CD4-positive, alpha-beta T cell (primary cell): ENCODE measurements at places on chromosomes 3 and 15.

- no peak for DNase-seq
These were observed 678.4 kb upstream of the GRM7 start for GRCh38 chr3:6182476-6182875.

- no peak for DNase-seq
These were observed 39.5 kb downstream of the CFAP100 start for GRCh38 chr3:126434264-126434590.

DNA sequence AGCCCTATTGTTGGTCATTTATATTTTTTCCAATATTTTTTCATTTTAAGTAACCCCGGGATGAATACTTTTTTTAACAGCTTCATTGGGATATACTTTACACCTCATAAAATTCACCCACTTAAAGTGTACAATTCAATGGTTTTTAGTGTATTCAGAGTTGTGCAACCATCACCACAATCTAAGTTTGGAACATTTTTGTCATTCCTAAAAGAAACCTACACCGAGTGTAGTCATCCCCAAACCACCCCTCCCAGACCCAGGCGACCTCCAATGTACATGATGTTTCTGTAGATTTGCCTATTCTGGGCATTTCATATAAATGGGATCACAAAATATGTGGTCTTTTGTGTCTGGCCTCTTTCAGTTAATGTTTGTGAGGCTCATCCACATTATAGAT is 118.3 kb upstream of the FRMD4B start:
- no peak for DNase-seq

DNA sequence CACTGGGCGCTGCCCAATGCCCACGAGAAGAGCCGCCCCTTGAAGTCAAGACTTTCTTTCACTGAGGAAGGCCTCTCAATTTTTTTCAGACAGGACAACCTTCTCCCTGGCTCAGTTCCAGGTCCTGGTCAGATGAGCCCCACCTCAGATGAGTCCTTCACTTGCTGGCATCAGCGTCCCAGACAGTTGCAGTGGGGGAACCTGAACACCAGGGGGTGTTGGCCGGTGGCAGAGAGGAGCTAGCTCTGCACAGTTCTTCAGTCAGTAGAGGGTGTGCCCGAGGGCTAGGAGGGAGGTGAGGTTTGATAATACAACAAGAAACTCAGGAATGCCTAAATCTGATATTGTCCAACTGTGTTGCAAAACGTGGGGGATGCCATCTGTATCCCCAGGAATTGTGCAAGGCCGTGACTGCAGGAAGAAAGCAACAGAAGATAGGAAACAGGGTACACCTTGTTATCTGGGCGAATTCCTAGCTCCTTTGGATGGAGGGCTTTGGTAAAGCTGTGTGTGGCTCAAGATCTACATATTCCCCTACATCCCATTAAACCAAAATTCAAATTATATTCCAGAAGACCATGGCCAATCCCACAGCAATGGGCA is 34.3 kb downstream of the CCR3 start:
- DNase-seq, result peak; percentile 77

DNA sequence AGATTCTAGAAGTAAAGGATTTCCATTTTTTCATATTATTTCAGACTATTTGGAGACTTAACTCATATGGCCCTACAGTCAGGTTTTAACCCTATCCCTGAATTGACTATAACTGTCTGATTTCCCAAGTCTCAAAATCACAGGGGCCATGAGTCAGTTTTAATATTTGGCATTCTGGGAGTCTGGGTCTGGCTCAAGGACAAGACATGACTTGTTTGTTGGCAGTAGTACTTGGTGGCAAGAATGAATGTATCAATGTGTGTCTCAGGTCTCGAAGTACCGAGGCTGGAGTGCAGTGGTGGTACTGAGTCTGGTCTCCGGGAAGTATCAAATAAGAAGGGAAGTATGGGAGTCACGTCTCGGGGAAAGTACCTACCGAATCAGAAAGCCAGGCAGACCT is 10.8 kb downstream of the UMPS start:
- no peak for DNase-seq

GRCh38 chr15:70672081-70672480 is 91.3 kb downstream of the UACA start:
- DNase-seq, result no peak

DNA sequence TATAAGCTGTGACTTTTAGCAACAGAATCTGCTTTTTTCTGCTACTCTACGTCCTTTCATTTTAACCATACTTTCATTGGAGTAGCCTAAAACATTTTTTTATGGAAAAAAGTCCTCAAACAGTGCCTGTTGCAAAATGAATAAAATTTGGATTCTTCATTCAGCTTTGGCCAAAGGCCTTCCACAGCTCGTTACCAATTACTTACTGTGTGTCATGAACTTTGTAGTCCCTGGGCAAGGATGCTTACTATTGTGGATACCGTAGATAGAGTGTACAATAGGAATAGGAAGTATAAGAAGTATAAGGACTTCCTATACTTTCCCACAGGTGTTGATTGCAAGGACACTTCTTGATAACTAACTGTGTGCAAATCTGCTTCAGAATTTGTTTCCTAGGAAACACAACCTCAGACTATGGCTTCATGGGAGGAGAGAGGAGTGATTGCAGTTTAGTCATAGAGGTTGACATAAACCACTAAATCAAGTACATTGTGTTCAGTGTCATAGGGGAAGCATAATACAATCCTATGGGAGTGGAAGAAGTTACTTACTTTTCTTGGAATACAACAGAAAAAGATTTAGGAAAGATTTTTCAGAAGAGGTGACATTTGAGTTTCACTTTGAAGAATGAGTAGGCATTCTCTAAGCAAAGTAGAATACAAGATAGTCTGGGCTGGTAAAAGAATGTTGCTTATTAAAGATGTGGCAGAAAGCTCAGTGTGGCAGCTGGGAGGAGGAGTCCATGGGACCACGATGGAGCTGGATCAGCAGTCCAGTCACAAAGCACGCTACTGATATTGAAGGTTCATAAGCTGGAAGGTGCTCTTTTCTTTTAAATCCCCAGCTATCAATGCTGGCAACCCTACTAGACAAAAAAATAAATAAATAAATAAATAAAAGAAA is 309.7 kb upstream of the TPRG1 start:
- no peak for DNase-seq

- no peak for DNase-seq
These were observed 40.2 kb upstream of the ATP13A5 start for GRCh38 chr3:193418576-193419373.

GRCh38 chr15:69891070-69891536 is 206.6 kb downstream of the TLE3 start:
- no peak for DNase-seq

DNA sequence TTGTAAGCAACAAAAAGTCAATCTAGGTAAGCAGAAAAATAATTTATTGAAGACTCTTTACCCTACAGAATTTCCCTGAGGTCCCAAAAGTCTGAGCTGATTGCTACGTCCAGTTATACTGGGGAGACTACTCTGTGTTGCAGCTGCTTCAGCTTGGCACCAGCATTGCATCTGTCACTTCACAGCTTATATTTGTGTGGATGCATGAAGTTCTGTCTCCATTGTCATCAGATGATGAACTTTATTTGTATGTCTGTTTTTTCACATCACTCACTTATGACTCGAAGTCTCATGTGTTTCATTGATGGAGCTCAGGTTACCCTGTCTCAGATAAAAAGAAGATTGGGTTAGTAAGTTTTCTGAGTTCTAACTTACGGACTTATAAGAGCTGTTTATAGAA is 75.3 kb upstream of the LRRFIP2 start:
- no peak for DNase-seq

DNA sequence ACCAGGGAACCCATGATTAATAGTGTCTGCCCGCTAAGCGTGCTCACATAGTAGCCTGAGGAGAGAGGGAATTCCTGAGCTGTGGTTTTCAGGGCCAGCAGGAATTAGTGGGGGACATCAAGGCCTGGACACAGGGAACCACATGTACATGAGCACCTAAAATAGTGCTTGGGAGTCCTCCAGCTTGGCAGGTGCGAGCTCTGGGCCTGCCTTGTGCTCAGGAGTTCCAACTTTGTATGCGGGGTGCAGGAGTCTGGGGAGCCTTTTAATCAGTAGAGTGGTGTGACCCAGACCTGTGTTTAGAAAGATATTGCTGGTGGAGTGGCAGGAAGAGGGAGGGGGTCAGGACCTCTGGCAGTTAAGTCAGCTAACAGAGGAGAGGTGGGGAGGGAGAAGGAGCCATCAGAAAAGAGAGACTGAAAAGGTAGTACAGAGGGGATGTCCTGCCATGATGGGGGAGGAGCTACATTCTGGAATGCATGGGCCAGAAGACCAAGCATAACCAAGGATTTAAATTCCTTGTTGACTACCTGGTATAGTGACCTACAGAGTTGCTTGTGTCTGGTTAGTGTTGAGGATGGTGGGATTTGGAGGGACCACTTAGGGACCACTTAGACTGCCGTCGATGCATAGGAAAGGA is 1.9 kb downstream of the DAG1 start:
- DNase-seq, result no peak

- DNase-seq, result no peak
These were observed 45.3 kb downstream of the TMEM212 start for GRCh38 chr3:171888466-171888865.

- DNase-seq, result no peak
These were observed 35.6 kb downstream of the APBA2 start for GRCh38 chr15:28921336-28921735.

GRCh38 chr3:3783210-3783609 is 16.0 kb upstream of the LRRN1 start:
- no peak for DNase-seq

GRCh38 chr3:51708216-51708845 is 1.5 kb downstream of the GRM2 start:
- no peak for DNase-seq

- no peak for DNase-seq
These were observed 30.4 kb downstream of the TMEM212 start for GRCh38 chr3:171873580-171873979.

DNA sequence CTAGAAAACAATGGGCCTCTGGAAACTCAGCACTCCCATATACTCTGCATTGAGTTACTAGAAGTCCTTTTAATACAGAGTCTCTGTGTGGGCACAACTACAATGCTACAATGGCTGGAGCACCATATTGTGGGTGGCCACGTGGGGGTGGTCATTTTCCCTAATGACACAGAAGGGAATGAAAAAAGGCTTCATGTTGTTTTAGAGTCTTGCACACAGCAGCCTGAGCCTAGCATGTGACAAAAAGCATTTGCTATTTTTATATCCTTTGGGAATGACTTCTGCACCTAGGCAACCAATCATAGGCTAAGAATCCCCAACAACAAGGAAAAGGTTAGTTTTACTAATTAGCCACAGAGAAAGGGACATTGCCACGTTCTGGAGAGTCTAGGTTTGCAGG is 120.6 kb downstream of the PPM1L start:
- DNase-seq, result no peak

GRCh38 chr3:171365489-171365888 is 94.7 kb downstream of the TNIK start:
- DNase-seq, result no peak

DNA sequence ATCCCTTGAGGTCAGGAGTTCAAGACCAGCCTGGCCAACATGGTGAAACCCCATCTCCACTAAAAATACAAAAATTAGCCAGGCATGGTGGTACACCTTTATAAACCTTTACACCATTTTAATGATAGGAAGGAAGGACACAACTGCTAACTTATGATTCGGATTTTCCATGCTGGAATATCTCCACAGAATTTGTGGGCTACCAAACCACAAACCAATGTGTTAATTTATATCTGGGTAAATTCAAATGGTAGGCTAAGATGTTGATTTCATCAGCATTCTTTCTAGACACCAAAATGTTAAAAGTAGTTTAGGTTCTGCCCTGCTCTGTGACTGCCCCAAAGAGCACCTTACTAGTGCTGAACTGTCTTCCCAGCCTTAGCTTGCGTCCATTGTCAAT is 72.8 kb downstream of the POLQ start:
- no peak for DNase-seq

GRCh38 chr3:180860180-180860858 is 52.2 kb upstream of the FXR1 start:
- no peak for DNase-seq

- no peak for DNase-seq
These were observed 50.4 kb upstream of the MED12L start for GRCh38 chr3:151035072-151035471.

GRCh38 chr3:23312866-23313265 is 109.7 kb downstream of the UBE2E2 start:
- no peak for DNase-seq

DNA sequence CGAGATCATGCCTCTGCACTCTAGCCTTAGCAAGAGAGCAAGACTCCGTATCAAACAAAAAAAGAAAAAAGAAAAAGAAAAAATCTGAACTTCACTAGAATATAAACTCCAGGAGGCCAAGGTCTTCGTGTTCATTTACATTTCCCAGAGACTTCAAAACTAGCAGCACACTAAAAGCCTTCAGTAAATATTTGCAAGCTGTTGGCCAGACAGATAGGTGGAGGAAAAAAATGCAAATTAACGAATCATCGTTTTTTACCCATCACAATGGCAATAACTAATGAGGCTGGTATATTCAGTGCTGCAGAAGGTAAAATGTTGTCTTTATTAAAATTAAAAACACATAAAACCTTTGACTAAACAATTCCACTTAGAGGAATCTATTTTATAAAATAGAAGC is 80.6 kb downstream of the CLASP2 start:
- no peak for DNase-seq

DNA sequence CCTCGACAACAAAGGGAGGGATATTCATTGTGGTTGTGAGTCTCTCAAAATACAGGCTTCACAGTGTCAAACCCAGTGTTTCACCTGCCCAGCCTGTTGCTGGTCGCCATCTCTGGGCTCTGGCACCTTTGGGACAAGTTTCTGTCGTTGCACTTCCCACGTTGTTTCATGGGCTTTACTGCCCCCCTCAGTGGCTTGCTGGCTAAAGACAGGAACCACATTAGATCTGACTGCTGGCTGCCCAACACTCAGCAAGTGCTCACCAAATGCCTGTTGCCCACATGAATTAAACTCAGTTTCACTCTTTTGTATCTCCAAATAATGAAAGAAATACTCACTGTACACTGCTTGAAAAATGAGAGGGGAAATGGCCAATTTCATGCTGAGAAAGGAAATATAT is 27.6 kb downstream of the FOXL2 start:
- DNase-seq, result no peak

- DNase-seq, result no peak
These were observed 226.6 kb upstream of the ROBO1 start for GRCh38 chr3:79994397-79994796.

- no peak for DNase-seq
These were observed 118.9 kb upstream of the CCDC54 start for GRCh38 chr3:107258300-107258699.

GRCh38 chr3:82773207-82773606 is 1011.8 kb upstream of the GBE1 start:
- no peak for DNase-seq

DNA sequence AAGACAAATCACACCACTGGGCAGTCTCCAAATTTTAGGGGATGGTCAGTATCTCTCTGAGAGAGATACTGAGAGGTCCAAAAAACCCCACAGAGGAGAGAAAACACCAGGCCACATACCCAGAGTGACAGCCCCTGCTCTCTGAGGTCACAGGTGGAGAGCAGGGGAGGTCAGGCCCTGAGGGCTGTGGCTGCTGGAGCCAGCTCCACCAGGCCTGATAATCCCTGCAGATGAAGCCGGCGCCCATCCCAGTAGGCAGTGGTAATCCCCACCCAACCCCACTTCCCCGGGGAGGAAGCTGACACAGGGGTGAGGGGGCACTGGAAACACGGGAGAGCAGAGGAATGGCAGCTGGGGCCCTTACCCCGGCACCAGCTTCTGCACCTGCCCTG is 31.2 kb upstream of the SRP14 start:
- no peak for DNase-seq

- no peak for DNase-seq
These were observed 25.5 kb upstream of the FGD5 start for GRCh38 chr3:14793126-14793857.
